ENCODE measurements at places on chromosomes 5 and 9.

- DNase-seq = no peak
Observed at GRCh38 chr9:76717613-76718012, 46.6 kb upstream of the PCA3 start.

GRCh38 chr5:142242272-142242671 lies 82.5 kb downstream of the SPRY4 start:
- DNase-seq = no peak

GRCh38 chr5:18745988-18746615 lies 1111.8 kb downstream of the TAF11L14 start:
- no peak for DNase-seq

DNA sequence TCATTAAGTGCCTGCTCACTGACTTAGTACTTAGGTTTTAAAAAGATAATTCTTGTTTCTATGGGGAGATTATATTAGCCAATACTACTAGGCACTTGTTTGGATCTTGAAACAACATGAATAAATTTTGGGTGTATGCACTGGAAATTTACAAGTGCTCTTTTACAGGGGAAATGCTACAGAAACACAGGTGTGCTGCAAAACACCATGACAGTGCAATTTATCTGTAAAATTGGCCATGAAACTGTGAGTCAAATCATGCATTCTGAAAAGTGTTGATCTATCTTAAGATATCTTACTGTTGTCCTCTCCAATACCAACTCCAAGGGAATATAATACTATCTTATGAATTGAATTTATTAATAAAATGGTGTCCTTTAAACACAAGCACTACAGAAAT lies 12.1 kb upstream of the PCDHB1 start:
- DNase-seq = no peak

DNA sequence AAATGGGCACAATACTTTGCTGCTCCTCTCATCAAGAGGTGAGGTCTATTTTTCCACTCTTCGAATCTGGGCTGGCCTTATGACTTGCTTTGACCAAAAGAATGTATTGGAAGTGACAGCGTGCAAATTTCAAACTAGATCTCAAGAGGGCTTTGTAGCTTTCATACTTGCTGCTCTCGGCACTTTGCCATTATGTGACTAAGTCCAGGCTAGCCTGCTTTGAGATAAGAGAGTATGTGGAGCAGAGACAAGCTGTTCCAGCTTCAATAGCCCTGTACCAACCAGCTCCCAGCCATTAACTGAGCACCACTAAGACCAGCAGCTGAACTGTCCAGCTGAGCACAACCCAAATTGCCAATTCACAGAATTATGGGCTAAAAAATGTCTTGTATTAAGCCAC lies 124.6 kb downstream of the ACER2 start:
- DNase-seq = no peak

- no peak for DNase-seq
Observed at GRCh38 chr5:157166214-157167213, at the start of gene GARIN3. GARIN3 (minus strand) TSS chr5:157166264; CDS start chr5:157166168, 96 bp downstream.

GRCh38 chr5:68739752-68740151 lies 354.1 kb upstream of the SLC30A5 start:
- DNase-seq = no peak

DNA sequence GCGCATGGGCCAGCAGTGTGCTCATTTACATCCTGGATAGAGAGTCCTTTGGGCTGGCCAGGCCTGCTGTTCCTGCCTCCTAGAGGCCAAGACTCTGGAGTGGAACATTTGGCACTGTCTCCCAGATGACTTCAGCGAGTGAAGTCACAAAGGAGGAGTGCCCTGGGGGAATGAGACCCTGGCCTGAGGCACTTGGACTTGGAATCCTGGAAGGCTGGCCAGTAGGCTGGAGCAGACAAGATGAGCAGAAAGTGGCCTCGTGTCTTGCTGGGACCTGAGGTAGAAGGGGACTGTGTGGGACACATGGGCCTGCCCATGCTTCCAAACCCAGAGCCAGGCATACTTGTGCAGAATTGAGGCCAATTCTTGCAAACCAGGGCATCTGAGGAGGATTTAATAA lies at the start of gene TSSK1B:
Gene TSSK1B, minus strand, starts transcription at position 101 of the 400 bp plus-strand sequence. CDS start 150 bp downstream, outside the sequence.
- no peak for DNase-seq

DNA sequence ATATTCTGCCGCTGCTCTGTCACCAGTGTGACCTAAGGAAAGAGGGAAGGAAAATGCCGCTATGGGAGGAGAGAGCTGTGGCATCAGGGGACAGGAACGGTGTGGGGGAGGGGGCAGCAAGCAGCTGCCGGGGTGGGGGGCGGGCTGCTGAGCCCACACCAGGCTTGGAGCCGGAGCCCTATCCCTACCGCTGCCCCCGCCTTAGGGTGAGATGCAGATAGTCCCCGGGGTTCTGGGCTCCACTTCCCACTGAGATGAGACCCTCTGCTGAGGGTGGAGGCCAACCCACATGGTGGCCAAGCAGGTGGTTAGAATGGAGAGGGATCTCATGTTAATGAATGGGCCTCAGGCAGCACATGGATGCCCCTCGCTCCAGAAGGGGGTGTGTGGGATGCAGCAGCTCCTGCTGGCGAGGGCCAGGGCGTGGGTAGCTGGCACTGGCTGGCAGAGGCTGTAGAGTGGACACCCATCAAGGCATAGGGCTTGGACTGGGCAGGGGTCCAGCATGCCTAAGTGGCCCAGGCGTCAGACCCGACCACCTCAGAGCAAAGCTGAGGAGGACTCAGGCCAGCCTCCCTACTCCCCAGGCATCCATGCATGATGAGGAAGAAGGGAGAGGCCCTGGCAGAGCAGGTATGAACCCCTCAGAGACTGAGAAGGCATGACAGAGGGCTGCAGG lies 131.5 kb downstream of the ZNF354C start:
- no peak for DNase-seq

GRCh38 chr9:100499460-100499859 lies 26.5 kb downstream of the TMEFF1 start:
- DNase-seq = no peak

DNA sequence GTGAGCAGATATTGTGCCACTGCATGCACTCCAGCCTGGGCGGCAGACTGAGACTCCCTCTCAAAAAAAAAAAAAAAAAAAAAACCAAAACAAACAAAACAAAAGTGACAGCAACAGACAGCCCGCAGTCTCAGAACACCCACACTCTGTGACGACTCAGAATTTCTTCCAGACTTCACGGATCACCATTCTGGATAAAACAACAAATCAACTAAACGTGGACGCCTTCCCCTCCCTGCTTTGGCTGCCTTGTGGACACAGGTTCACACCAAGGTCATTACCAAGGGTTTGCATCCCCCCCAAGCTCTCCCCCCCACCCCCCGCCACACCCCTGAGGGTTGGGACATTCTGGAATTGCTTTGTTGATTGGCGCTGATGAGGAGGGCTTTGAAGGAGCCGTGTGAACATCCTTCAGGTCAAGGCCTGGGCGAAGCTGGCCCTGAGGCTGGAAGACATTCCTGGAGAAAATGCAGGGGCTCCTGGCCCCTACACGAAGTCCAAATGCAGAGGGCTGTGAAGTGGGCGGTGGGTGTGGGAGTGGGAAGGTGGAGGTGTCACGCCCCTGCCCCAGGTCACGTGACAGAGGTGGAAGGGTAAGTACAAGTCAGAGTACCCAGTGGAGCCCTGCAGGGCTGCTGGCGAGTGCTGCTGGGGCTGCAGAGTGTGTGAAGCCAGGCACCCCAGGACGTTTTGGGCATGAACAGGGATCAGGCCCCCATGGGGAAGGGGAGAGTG lies 10.1 kb downstream of the LCN10 start:
- no peak for DNase-seq

- DNase-seq = no peak
Observed at GRCh38 chr9:35748242-35748857, 678 bp downstream of the GBA2 start.

DNA sequence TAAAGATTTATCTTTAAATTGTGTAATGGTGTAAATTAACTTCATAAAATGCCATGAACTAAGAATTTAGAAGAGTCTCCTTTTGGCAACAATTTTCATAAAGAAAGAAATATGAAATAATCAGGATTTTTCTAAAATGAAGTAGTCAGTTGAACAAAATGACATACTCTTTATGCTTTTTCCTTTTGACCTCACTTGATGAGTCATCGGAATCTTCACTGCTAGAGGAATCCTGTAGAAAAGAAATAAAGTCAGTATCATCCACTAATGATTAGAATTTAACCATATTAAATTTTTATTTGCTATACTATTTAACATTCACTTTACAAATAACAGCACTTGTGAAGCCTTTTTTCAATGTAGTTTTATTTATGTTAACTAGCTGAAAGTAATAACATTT lies 26.1 kb downstream of the CHD1 start:
- no peak for DNase-seq

DNA sequence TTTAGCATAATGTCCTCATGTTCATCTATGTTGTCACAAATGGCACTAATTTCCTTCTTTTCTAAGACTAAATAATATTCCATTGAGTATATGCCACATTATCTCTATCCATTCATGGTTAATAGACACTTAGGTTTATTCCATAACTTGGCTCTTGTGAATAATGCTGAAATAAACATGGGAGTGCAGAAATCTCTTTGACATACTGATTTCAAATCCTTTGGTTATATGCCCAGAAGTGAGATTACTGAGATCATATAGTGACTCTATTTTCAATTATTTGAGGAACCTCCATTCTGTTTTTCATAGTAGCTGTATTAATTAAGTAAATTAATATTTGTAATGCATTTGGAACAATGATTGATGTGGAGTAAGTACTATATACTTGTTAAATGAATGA lies 13.0 kb downstream of the SMIM3 start:
- DNase-seq = no peak

DNA sequence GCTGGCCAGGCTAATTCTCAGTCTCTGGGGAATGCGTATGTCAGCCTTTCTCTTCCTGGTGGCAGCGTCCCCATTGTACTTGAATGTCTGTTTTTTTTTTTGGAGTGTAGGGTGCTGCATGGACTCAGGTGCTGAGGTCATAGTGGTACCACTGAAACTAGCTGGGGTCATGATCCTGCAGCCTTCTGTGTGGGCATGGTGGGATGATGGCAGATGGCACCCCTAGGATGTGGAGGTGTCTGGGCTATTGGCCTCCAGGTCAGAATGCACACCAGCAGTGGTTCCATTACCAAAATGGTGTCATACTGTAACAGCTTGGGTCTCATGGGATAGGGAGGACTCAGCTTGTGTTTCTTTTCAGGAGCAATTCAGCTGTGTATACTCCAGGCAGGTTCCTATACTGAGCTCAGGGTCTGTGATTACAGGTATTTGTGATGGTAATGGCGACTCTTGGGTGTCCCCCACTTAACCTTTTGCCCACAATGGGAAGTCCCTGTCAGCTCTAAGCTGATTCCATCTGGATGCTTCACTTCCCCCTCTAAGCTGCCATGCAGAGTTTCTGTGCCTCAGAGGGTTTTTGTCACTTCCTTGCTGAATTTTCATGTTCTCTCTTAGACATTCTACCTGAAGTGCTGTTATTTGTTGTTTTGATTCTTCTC lies 17.9 kb downstream of the HSD17B4 start:
- no peak for DNase-seq

GRCh38 chr5:93741136-93741811 lies at the start of gene POU5F2:
POU5F2 (minus strand) TSS chr5:93741600; CDS start chr5:93741563, 37 bp downstream.
- DNase-seq = no peak

- no peak for DNase-seq
Observed at GRCh38 chr5:38465702-38466423, 90.6 kb downstream of the LIFR start.

DNA sequence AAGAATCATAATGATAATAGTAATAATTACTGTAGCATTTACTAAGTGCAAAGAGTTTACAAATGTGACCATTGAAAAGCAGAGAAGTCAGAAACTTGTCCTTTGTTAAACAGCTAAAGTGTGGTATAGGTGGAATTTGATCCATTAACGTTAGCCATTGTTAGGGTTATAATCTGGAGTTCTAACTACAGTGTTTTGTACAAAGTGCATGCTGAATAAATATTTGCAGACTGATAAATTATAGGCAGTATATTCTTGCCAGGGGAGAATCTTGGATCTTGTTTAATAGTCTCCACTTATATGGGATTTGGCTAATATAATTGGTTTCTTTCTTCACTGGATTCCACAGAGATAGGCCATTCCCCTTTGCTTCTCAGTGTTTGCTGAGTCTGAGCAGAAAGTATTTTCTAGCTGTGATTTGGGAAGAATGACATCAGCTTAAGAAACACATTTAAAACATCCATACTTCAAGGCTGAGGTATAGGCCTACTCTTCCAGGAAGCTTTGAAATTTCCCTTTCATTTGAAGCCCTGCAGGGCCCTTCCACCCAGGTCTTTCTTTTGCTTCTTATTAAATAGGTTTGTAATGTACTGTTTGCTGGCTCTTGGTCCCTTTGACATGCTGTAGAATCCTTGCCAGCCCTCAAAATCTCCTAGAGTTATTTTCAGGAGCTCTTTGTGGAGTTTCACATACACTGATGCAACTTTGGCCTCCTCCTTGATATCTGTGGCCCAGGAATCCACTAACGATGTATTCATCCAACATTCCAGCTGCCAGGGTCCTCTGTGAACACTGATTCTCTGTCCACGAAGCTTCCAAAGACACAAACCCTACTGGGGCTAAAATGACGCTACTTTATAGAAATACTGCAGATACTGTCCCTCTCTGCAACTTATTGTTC lies 51.4 kb downstream of the ATP10B start:
- no peak for DNase-seq

GRCh38 chr5:56024810-56025150 lies 30.0 kb upstream of the IL6ST start:
- no peak for DNase-seq

- DNase-seq = no peak
Observed at GRCh38 chr9:94757158-94757557, 30.7 kb downstream of the AOPEP start.

DNA sequence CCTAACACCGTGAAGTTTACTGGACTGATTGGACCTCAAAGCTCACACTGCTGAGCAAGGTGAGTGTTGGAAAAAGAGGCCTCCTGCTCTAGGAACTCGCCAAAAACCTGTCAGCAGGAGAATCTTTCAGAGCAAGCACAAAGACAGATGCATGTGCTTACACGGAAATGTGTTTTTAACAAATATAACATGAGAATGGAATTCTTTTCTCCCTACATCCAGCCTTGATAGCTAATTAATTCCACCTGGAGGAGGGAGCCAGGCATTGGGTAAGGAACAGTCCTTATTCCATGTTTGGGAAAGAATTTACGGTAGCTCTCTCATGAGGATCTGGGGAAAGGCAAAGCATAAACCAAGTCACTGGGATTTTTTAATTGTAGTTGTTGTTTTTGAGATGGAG lies 98.8 kb downstream of the KLF4 start:
- DNase-seq = no peak
